Activated T-cell treated with anti-CD3 and anti-CD28 coated beads for 1 hour (primary cell): ENCODE measurements at places on chromosomes 13 and 19.

GRCh38 chr13:80256352-80256932 is 84.5 kb downstream of the SPRY2 start:
- DNase-seq = no peak

DNA sequence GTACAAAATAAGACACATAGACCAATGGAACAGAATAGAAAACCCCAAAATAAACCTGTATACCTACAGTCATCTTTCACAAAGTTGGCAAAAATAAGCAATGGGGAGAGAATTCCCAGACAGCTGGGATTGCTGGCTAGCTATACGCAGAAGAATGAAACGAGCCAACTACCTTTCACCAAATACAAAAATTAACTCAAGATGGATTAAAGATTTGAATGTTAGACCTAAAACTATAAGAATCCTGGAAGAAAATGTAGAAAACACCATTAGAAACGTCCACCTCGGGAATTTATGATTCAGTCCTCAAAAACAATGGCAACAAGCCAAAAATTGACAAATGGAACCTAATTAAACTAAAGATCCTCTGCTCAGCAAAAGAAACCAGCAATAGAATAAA is 408.1 kb upstream of the SLITRK1 start:
- no peak for DNase-seq

DNA sequence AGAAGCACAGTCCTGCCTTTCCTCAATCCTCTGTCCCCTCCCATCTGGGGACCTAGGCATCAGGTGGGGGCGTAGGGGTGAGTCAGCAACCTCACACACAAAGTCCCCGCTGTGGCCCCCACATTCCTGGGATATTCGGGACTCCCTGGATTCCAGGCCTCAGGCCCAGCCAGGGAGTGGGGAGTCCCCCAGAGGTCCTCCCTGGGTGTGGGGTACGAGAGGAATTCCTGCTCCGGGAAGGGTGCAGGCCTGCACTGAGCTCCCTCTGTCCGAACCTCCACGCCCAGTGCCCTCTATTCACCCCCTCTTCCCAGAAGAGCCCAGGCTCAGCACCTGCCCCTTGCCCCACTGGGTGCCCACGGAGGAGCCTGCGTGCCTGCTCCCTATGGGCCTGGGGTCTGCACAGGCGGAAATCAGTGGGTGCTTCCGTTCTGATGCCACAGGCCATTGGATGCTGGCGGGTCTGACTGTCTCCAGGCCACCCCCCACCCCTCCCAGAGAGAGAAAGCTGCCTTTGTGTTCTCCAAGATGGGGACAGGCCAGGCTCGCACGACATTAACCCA is 3.4 kb downstream of the CADM4 start:
- no peak for DNase-seq

DNA sequence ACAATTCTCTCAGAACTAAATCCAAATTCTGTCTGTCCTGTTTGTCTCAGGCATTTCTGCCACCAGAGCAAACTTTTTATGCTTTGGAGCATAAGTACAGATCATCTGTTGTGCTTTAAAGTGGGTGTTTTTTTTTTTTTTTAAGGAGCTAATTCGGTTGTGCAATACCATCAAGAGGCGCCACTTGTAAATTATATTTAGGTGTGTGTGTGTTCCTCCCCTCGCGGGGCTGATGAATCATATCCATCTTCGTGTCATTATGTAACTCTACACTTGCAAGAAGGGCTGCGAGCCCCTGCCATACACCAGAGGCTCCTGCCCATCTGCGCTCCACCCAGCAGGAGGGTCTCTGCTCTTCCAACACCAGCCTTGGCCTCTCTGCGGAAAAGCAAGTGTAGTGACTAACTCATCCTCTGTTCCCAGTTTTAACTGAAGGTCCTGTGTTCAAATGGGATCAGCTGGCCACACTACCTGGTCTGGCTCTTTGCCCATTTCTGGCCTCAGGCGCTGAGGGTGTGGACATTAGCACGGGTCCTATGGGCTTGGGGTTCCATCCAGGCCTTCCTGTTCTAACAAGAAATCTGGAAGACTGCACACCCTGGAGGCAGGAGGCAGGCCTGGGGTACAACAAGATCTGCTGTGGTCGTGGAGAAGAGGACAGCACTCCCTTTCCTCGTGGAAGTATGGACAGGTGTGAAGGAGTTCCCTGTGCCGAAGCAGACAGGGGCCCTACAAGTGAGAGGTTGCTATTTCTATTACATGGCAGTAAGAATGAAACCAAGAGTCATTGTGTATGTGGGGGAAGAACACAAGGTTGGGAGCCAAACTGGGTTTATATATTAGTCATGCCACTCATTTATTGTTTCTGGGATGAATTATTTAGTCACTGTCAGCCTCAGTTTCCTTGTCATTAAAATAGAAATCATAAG is 96.1 kb upstream of the MBNL2 start:
- no peak for DNase-seq

DNA sequence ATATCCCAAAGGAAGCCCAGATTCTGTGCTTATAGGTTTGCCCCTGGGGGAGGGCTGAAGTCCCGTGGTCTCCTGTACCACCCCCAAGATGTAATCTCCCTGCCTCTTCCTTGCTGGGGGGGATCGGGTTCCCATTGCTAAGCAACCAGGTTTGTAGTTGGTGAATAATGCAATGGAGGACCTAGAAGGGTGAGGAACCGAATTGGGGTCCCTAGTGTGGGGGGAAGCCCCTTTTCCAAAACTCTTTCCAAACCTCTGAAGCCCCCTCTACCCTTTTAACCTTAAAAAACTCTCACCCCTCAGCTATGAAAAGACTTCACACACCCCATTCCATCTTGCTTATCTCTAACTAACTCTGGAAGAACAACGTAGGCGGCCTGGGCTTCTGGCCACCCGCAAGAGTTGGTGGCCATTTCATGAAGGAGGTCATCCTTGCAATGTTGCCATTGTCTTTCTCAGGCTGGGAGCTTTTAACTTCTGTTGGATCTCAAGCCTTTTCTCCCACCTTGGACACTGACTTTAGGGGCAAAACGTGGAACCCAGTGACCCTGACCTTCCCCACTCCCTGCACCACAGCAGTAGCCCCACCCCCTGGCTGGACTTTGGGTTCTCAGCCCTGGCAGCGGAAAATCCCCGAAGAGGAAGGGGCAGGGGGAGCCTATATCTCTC is 661 bp downstream of the PALM3 start:
- DNase-seq = no peak

DNA sequence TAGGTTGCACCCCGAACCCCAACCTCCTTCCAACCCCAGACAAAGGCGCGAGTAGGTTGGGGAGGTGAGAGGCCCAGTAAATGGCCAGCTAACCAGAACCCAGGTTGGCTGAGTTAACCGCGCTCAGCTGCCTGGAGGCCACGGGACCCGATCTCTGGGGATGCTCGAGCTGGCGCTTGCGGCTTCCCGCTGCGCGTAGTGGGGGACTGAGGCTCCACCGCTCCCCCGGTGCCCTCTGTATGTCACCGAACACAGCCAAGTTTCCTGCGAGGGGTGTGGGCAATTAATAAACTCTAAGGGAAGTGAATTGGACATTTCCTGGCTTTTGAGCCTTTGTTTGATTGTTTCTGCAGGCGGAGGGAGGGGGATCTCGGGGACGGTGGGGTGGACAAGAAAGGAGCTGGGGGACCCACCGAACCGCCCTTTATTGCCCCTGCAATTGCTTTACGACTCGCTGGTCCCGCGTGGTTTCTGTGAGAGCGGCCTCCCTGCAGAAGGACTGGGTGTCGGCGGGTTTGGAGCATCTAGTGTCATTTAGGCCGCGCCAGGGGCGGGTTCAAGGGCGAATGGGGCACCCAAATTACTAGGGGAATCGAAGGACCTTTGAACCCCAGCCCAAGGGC is 3.5 kb upstream of the ZIC5 start:
- DNase-seq = no peak

- DNase-seq = no peak
Observed at GRCh38 chr13:27918918-27919658, 712 bp upstream of the PDX1 start.

GRCh38 chr13:21077076-21077787 is 15.8 kb upstream of the LATS2 start:
- no peak for DNase-seq

GRCh38 chr19:45401815-45402214 is 3.1 kb downstream of the PPP1R13L start:
- no peak for DNase-seq

GRCh38 chr13:48411841-48412531 is 927 bp downstream of the LPAR6 start:
- no peak for DNase-seq

DNA sequence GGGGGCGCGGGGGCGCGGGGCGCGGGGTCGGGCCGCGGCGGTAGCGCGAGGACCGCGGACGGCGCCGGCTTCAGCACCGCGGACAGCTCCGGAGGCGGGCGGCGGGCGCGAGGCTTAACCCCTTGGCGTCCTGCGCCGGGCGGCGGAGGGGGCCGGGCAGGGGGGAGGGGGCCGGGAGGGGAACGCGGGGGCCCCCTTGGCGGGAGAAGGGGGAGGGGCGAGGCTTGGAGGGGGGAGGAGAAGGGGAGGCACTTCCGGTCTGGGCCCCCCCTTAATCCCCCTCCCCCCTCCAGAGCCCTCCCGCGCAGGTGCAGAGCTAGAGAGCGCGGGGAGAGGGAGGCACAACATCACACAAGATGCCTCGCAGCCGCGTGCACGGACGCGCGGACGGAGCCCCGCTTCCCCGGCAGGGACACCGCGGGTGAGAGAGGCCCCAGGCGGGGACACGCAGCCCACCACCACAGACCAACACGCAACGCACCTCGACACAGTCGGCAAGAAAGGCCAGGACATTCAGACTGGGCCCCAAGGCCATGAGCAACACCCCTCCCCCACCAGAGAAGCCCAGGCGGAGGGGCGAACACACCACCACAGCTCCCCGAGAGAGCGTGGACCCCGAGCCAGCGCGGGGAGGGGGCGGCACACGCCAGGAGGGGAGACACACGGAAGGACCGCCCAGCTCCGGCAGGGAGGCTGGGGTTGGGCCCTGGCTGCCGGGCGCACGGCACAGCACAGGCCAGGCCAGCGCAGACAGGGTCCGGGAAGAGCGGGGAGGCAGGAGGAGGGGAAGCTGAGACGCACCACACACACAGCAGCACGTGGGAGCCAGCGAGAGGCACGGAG is 24.1 kb downstream of the SHANK1 start:
- no peak for DNase-seq

GRCh38 chr13:33069365-33069764 is 53.1 kb downstream of the KL start:
- DNase-seq = no peak
